ENCODE measurements at places on chromosomes 11 and 22.

DNA sequence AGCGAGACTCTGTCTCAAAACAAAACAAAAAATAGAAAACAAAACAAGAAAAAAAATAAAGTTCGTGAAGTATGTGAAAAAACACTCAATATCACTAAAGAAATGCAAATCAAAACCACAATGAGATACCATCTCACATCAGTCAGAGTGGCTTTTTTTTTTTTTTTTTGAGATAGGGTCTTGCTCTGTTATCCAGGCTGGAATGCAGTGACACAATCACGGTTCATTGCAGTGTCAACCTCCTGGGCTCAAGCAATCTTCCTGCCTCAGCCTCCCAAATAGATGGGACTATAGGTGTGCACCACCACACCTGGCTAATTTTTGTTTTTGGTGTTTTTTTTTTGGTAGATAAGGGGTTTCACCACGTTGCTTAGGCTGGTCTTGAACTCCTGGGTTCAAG is 37.5 kb downstream of the ATG16L2 start:
- no peak for DNase-seq

- DNase-seq = peak; percentile 97
Observed at GRCh38 chr11:88555018-88555828, 217.7 kb upstream of the CTSC start.

DNA sequence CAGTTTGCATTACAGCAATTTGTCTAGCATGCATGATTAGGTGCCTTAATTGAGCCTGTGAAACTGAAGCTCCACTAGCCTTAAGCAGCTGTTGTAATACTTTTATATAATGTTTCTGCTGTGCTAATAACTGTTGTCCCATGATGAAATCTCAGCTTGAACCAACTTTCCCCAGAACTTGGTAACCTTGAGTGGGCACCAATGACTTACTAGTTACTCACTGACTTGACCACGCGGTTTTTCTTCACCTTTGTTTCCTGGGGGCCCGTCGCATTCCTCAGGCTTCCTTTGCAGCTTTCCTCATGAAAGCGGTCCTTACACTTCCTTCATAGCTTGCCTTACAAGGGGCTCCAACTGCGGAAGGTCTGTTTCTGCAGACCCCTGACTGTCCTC is 11.2 kb upstream of the GLYATL1 start:
- no peak for DNase-seq

- DNase-seq = no peak
Observed at GRCh38 chr11:65136515-65137096, 2.3 kb upstream of the SYVN1 start.
